ENCODE measurements at places on chromosomes 11 and 22.

GRCh38 chr22:49935561-49935960 lies 17.1 kb downstream of the CRELD2 start:
- DNase-seq = no peak

DNA sequence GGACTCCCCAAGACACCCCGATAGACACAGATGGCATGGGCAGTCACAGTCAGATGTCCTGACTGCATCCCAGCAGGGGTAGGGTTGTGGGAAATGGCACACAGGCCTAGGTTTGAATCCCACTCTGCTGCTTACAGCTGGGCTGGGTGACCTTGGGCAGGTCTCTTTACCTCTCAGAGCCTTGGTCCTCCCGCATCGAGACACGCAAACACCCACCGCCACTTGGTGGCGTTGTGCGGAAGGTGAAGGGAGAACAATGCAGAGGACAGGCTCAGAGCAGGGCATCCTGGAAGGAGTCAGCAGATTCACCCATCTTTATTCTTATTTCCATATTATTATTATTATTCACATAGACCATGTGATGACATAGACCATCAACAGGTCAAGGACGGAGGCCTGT lies 140.5 kb downstream of the MIAT start:
- no peak for DNase-seq

- no peak for DNase-seq
These were observed 73.3 kb downstream of the TRIM44 start for GRCh38 chr11:35735903-35736302.

DNA sequence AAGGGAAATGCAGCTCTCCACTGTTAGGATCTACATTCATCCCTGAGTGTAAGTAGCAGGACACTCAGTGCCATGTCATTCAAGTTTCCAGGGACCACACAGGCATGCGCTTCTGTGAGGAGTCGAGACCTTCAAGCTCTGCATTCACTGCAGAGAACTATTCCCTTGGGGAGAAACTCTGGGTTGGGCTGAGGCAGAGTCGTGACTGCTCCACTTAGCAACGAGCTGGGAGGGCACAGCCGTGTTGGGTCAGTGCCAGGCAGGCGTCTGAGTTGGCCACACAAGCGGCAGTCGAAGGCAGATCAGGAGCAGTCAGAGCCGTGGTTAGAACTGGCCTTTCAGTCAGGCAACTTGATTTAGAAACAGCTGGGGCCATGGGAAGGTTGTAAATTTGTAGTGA lies 14.7 kb downstream of the MPEG1 start:
- no peak for DNase-seq

GRCh38 chr22:40399621-40400020 lies 29.2 kb downstream of the SGSM3 start:
- no peak for DNase-seq

DNA sequence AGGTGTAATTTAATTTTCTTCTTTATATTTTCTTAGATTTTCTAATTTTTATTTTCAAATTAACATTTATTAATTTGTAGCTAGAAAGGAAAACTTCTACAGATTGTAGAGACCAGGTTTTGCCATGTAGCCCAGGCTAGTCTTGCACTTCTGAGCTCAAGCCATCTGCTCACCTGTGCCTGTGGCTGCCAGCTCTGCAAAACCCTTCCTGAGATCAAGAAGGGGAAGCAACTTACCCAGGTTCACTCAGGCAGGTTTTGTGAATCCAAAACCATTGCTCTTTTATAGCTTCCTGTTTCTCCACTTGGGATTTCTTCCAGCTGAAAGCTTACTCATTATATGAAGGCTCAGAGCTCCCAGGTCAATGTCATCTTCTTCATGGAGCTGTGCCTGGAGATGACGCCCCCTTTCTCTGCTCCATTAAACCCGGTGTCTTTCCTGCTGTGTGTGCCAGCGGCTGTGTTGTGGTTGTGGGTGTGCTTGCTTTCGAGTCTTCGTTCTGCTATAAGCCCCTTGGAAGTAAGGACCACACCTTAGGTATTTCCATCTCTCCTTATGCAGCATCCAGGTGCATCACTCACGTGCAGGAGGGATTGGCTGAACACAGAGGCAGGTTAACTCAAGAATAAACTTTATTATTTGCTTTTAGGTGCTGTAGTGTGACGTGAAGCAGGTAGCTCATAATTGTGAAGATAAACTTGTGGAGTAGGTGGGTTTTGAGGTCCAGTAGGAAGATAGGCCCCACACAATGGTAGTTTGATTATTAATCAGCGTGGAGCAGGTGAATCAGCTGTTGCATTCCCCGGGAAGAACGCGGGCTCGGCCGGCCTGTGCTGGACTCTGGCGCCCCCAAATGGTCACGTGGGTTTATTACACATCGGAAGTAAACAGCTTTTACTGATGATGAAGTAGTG lies 42.2 kb upstream of the INCENP start:
- DNase-seq = peak; percentile 75

GRCh38 chr11:131823772-131824171 lies 453.4 kb downstream of the NTM start:
- no peak for DNase-seq

- DNase-seq = no peak
These were observed 81.9 kb downstream of the UVRAG start for GRCh38 chr11:75896843-75897419.

DNA sequence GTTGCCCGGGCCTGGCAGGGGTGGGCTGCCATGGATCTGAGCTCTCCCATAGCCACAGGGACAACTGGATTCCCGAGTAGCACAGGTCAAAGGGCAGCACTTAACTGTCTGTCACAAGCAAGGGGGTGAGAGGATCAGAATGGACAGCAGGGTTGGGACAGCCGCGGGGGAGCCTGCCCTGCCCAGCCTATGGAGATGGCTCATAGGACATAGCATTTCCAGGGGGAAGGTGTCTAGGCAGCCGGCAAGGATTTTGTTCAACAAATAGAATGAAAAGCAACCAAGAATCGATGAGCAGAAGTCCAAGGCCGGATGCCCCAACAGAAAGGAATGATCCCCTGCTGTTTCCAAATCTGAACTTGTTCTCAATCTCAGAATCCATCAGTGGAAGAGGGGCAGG lies 92.9 kb downstream of the RPS6KA4 start:
- DNase-seq = no peak

GRCh38 chr11:3134651-3135480 lies 30.2 kb downstream of the OSBPL5 start:
- no peak for DNase-seq

DNA sequence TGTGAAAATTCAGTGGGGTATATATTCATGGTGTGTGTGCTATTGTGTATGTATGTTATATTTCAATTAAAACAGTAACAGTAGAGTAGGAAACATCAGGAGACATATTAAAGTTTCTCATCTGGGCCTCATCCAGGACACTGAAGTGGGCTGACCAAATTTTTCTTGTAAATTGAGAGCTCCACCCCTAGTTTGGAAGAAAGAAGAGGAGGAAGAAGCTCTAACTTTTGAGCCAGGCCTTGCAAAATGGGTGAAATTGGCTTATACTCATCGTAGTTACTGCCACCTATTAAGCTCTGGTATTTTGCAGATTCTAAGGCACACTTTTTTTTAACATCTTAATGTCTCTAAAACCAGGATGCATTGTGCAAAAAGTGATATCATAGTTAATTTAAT lies 33.7 kb downstream of the TSPAN18 start:
- no peak for DNase-seq

GRCh38 chr22:41425660-41426365 lies 20.8 kb downstream of the TOB2 start:
- DNase-seq = no peak

DNA sequence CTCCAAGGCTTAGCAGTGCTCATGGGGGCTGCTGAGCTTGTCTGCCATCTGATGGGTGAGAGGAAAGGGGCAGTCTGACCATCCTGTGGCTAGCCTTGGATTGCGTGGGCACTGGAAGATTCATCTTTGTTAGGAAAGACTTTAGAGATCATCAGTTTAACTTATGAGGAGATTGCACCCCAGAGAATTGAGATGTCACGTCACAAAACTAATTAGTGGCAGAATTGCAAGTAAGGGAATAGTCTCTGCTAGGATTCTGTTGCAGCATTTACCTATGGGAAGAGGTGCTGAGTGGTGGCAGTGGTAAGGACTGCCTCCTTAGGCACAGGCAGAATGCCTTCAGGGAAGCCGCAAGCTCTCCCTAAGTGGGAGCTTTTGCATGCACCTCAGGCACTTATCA lies 42.8 kb upstream of the HSPA8 start:
- no peak for DNase-seq

DNA sequence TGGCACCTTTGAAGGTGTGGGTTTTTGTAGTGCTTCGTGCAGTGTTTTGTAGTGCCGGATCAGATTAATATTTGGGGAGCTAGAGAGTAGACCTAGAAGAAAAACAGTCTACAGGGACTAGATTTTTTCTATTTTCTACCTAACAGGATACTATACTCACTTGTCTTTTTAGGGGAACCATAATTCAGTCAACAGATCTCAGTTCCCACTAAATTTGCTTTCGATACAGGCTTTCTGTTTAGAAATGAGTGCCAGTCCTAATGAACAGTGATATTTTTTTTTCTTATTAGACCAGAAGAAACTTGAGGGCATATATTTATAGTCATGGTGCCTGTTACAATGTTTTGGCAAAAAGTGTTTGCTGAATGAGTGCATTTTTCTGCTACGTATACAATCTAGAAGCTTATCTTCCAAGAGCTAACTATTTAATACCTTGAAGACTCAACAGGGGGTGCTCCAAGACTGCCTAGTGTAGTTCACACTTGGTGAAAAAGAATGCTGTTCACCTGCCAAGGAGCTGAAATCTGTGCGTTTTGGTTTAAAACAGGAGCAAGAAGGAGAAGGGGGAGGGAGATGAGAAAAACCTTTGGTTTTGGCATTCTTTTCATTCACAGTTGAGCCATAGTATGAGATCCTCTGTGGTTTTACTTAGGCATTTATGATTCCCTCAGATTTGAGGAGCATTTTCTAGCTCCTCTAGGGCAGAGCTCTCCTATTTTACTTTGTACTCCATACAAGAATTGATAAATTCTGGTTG lies 44.9 kb upstream of the VSTM5 start:
- DNase-seq = no peak

DNA sequence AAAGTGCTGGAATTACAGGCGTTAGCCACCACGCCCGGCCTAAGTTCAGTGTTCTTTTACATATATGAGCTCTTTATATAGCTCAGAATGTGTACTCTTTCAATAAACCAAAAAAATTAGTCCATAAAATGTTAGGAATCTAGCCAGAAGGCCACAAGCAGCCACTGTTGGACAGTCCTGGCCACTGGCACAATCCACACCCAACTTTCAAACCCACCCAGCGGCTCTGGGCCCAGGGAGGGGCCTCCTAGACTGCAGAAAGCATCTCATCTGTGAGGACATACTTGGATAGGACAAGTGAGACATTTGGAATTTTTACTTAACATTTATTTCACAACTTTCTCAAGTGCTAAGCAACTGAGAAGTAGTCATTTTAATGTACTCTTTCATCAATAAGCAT lies 6.4 kb downstream of the PACSIN2 start:
- no peak for DNase-seq

GRCh38 chr11:3903207-3903896 lies 47.9 kb downstream of the STIM1 start:
- DNase-seq = no peak
